ENCODE measurements at places on chromosomes 5 and 9.

DNA sequence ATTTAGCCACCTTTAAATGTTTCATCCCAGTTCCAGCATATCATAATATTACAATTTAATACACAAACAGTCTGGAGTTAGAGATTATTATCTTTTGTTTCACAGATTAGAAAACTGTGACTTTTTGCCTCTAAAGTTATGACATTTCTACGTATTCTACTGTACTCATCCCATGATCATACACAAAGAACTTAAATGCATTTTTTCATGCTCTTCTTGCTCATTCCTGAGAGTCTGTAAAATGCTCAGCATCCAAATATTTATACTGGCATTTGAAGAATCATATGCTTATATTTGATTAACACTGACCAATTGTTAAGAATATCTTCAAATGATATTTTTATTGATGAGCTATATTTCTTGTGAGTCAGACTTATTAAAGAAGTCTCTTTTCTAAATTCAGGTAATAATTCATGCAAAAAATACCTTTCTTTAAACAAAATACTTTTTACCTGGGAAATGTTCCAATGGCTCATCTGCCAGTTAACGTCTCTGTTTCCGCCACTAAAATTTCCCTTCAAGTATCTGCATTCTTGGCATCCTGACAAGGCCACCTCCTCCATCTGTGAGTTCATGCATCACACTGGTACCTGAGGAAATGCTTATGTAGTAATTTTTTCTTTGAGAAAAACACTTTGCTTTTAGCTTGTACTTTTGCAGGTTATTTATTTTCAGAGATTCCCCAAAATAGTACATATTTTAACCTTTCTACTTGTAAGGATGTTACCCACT is 139.6 kb upstream of the RASA1 start:
- no peak for DNase-seq

- no peak for DNase-seq
Measured at GRCh38 chr5:34533582-34534522, 122.3 kb upstream of the RAI14 start.

DNA sequence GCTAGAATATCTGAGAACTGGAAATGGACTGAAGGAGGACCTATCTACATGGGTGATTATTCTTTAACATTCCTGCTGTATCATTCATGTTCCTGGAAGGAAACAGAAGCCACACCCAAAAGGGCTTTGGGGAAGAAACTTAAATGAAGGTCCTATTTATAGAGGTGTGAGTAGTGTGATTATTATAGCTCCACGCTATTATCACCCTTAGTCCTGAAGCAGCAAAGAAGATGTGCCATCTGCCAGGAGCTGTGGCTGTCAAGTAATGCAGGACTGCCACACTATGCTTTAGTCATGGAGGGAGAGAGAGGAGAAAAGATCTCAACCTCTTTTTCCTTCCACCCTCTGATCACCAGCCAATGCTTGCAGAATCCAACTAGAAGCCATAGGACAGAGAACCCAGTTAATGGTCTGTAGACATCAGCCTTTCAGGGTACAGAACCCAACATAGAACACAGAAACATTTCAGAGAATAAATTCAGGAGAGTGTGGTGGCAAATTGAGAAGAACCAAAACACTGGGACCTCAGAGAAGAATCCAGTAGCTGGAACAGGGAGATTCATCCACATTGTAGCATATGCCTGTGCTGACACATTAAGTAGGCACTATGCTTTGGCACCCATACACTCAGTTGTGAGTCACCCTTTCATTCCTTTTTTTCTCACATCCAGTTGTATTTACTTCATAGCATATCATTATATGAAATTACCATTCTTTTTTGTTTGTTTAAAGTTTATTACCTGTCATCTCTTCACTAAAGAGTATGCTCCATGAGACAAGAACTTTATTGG is 21.0 kb upstream of the RNF180 start:
- no peak for DNase-seq

DNA sequence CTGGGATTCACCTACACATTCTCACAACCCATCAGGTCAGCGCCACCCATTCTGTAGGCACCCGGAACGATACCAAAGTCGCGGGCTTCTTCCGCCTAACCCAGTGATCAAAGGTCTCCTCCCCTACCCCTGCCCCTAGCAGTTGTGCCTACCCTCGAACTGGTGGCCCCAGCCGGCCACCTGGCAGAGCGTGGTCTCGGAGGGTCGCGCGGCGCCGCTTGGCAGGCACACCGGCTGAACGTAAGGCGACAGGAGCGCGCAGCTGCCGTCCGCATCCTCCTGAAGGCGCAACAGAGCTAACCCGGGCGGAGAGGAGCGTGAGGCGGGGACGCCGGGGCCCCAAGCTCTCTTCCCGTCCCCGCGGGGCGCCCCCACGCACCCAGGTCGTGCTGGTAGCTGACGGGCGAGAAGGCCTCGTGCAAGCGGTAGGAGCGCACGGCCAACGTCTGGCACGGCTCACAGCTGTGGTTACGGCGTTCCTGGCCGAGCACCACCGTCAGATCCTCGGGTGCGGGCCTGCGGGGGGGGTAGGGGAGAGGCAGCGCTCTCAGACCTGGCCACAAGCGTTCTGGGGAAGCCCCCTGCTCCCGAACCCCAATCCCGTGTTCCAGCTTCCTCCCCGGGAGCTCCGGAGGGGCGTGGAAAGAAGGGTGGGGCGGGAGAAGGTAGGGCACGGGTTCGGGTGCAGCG is 2.8 kb upstream of the PFN3 start:
- DNase-seq = no peak

DNA sequence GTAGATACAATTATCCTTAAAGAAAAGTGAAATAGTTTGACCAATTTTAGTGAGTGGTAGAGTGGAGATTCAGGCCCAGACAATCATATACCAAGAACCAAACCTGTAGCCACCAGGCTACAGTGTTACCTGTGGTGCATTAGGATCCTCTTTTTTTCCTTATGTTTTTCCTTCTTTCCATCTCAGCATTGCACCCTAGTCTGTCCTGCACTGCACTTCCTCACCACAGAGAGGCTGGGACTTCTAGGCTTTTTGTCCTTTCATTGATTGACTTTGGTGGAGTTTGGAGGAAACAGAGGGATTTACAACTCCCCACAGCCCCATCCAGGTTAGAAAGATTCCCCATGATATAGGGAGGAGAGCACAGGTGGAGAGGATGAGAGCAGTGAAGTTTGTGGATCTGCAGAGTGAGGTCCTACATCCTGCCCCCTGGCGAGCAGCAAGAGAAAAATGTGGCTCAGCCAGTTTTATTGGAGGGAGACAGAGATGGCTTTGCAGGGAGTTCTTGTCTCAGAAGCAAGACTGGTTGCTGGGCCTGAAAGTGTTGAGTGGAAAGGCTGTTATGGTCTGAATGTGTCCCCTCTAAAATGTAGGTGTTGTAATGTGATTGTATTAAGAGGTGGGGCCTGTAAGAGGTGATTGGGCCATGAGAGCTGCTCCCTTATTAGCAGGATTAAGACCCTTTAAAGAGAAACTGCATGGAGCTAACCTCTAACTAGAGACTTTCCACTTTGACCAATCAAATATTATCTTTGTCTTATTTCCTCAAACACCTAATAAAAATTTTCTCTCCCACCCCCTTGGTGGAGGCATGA is 36.2 kb downstream of the KIF4B start:
- no peak for DNase-seq

DNA sequence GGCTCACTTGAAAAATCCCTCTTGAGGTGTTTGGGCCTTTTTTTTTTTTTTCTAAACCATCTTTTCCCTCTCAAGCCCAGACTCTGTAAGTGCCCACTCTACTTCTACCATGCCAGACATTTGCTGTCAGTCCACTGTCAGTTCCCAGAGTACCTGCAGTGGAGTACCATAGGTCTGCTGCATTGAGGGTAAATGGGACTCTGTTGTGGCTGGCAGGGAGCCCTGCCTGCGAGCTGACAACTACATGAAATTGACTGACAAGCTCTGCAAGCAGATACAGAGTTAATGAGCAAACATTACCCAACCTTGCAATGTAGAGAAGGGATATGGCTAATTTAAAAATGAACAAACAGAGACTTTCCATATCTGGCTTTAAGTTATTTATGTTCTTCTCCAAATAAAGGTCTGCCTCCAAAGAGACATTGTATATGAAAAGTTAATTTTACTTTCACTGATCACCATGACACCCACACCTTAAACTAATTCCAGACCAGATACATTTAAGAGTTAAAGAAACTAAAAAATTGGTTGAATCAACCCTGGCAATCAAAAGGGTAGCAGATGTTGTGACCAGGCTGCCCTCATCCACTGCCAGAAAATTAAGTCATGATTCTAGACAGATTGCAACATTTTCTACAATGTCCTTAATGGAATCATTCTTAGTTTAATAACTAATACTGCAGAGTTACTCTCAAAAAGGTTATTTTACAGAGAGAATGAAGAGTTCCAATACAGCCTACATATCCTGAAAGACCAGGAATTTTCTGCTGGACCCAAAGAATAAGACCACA is 100.4 kb upstream of the PAM start:
- DNase-seq = no peak

DNA sequence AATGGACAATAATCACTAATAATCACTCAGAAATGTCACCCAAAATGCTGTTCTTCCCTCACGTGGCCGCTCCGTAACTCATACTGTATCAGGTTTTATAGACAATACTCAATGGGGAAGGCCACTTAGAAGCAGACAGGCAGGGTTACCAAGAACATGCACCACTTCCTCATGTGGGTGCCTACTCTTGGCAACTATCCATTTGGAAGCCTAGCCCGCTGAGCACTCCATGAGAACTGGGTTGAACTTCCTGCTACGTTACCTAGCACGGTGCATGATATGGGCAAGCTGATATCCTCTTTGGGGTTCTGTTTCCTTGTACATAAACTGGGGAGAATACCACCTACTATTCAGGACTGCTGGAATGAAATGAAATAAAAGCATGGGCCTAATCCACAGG is 14.3 kb downstream of the DAP start:
- no peak for DNase-seq

GRCh38 chr9:124795881-124796431 is 19.0 kb downstream of the OLFML2A start:
- no peak for DNase-seq

DNA sequence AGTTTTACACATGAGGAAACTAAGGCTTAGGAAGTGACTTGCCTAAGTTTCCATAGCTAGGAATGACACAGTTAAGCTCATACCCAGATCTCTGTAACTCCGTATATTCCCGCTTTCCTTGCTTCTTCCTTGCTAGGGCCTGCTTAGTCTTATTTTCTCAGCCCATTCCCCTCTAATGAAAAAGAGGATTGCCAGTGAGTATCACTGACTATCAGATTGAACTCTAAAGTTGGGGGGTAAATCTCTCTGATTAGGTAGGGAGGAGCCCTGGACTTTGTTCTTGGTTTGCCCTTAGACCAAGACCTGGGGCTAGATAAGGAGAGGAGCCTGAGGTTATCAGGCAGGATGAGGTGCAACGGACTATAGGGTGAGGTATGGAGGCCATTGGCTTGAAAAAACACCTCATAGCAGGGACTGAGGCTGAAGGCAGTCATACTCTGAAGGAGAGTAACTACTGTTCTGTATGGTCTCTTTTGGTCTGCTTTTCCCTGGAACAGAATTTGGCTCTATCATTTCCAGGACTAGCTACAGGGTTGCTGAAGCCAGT is 2.5 kb downstream of the TRIM32 start:
- DNase-seq = no peak

DNA sequence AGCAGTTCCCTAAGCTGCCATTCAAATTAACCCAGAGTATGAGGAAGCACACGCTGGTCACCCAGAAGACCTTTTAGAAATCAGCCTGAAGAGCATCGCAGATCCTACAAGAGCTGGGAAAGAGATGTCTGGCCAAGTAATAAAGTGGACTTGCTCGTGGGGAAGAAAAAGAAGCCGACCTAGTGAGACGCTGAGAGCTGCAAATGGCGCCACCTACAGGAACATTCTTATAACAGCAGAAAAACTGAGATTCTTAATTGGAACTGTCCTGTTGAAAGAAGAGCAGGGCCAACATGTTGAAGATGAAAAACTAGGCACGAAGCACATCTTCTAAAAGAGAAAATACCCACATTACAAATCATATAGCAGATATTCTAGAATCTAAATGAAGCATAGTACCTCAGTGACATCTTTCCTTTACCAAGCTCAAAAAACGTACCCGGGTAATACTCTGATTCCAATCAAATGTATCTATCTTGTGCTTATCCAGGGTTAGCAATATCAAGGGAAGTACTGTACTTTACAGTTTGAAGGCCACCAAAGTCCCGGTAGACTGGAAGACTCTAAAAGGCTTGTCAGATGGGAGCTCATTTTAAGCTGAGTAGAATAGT is 3.9 kb upstream of the GNAQ start:
- DNase-seq = peak; percentile 62

GRCh38 chr9:135741276-135742219 is 39.6 kb downstream of the KCNT1 start:
- DNase-seq = no peak

DNA sequence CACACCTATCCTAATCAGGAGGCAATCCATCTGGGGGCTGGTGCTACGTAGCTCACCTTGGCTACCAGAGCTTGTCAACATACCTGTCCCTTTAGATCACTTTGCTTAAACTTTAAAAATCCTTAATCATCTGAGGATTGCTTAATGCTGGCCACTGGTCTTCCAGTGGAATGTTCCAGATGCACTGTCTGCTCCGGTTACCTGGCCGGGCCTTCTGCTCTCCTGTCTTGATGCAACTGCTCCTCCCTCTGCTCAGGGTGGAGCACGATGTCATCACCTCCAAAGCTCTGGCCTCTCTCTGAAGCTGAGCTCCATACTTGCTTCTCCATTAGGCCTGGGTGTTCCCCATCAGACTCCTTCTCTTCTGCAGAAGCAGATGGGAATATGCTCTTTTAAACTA is 106.5 kb upstream of the OTULINL start:
- DNase-seq = no peak

- DNase-seq = no peak
Measured at GRCh38 chr5:32754284-32754683, 43.2 kb downstream of the NPR3 start.

DNA sequence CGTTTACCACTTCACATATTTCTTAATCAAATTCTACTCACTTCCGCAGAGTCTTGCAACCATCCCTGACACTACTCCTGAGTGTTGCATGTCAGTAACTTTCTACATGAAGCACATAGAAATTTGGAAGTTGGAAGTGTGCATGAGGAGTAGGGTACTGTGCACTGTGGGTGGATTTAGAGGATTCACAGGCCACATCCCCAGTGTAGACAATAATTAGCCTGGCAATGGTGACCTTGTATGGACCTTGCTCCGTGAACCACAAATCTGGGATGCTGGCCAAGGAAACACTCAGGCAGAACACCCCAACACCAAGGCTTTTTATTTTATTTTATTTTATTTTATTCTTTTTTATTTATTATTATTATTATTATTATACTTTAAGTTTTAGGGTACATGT is 25.5 kb downstream of the CTSL start:
- no peak for DNase-seq

GRCh38 chr5:176535101-176535663 is 2.0 kb downstream of the RNF44 start:
- DNase-seq = no peak
